Right forelimb (tissue), 1 donor: ENCODE measurements at places on chromosomes 16 and 17.
A peak's percentile ranks its signal among the peaks of the same experiment; 100 is the strongest.

- DNase-seq = no peak
Measured at GRCh38 chr17:44820631-44821212, 9.4 kb downstream of the GJC1 start.

GRCh38 chr16:30984669-30985400 is at the start of gene HSD3B7:
Gene HSD3B7 (plus strand): TSS chr16:30985207. CDS start chr16:30985659, 452 bp downstream.
- peak; percentile 93 for DNase-seq

- no peak for DNase-seq
Measured at GRCh38 chr17:30095507-30096244, 20.9 kb upstream of the NSRP1 start.

DNA sequence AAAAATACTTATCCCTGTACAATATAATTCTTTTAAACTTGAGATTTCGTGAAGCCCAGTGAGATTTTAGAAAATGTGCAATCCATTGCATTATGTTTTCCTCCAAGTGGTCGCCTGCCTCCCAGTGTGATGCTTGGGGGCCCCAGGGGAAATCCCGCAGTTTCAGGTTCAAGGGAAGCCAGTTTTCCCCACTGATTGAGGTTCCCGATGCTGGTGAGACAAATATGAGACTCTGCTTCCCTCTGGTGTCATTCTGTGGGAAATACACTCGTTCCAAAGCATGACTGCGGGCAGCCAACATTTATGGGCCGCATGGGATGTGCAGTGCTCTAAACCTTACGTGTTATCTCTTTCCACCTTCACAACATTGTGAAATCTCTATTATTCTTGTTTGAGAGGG is 200.8 kb downstream of the PRKCB start:
- DNase-seq = no peak
